ENCODE measurements at places on chromosomes 3 and 15. TPM values are rescaled to one million over a fixed set of nuclear protein-coding genes. Genes with fewer than 3 reads are reported as not detected.
A peak's percentile ranks its signal among the peaks of the same experiment; 100 is the strongest.

Gene SPPL2A
- total RNA-seq, result 68.7 TPM

Gene MOBP
- total RNA-seq, result 0.13 TPM

Gene HES1
- 23.3 TPM for total RNA-seq

DNA sequence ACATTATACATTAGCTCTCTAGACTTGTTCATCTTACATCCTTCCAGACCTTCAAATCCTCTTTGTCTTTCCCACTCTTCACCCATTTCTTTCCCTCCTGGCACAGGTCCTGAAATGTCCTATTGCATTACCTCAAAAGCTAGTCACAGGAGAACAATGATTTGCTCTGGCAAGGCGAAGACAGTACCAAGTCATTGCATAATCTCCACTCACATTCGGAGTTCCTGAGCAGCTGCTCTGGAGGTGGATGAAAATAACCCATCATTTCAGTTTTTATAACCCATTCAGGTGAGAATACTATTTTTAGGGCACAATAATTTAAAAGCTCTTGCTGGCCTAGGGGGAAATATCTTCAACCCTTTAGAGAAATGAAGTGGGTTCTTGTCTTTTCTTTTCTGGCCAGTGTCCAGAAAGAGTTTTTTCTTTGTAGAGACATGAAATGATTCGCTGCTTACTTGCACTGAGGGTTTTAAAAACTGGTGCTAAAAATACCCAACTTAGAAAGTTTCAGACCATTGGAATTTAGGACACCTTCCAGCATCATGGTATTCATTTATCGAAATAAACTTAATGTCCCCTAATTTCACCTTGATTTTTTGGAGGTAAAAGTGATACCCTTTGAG lies 23.4 kb upstream of the DYNC1LI1 start:
- H3K4me1 ChIP-seq, result peaks cover 9% of the 10 kb centered on the region
- no peaks in the 10 kb centered on the region for H3K36me3 ChIP-seq
- peaks cover 2% of the 10 kb centered on the region for H3K27me3 ChIP-seq
- no peak overlapping the region for H3K27ac ChIP-seq
- H3K4me3 ChIP-seq, result peak overlapping the region; percentile 3

DNA sequence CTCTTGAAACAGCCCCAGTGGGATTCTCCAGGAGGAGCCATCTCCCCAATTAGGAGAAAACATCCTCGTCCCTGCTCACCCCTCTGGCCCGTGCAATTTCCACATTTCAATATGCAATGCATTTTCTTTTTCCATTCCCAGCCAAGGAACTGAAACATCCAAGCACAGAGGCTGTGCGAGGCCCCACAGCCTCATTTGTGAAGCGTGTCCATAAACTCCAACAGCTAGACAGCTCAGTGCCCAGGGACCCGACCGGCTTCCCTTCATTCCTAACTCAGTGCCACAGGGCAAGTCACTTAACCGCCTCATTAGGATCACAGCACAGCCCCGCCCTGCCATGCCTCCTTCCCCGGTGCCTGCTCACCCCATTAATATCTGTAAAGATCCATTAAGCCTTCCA lies 204.2 kb upstream of the IGF1R start:
- peaks cover 13% of the 10 kb centered on the region for H3K36me3 ChIP-seq
- no peak overlapping the region for H3K27ac ChIP-seq
- H3K4me1 ChIP-seq, result no peaks in the 10 kb centered on the region
- DNase-seq, result no peak
- no peaks in the 10 kb centered on the region for H3K27me3 ChIP-seq

DNA sequence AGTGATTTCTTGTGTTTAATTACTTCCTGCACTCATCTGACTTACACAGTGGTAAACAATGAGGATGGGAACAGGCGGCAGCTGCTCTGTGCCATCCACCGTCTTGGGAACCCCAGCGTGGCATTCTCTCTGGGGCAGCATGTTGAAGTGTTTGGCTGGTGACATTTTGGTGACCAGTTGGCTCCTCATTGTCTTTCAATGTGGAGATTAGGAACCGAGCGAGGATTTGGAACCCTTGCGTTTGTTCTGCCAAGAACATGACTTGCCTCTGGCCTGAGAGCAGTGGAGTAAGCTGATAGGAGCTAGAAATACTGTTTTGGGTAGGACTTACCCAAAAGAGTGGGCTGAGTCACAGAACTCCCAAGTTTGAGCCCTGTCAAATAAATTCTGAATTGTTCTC lies 88.8 kb downstream of the IGF1R start:
- H3K4me1 ChIP-seq, result peaks cover 17% of the 10 kb centered on the region
- no peaks in the 10 kb centered on the region for H3K27me3 ChIP-seq
- H3K36me3 ChIP-seq, result 0 out of 3 replicates have a peak, but pooled peaks cover under 1% of the 10 kb centered on the region
- no peak overlapping the region for H3K4me3 ChIP-seq

DNA sequence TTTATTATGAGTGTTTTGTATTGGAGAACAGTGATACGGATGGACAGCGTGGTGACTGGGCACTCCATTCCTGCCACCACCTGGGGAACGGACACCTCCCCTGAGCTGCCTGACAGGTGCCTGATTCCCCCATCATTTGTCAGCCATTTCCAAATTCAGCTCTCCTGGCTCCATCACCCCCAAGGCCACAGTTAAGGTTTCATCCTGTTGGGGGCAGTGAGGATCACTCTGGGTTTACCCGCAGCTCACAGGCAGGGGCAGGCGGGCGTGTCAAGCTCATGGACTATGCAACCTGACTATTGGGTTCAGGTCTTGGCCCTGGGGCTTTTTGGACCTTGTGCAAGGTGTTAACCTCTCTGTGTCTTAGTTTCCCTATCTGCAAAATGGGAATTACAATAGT lies 76.3 kb downstream of the RAB11A start:
- H3K27ac ChIP-seq, result no peak overlapping the region
- peak; percentile 51 for DNase-seq
- no peaks in the 10 kb centered on the region for H3K4me1 ChIP-seq
- no peak overlapping the region for H3K4me3 ChIP-seq

DNA sequence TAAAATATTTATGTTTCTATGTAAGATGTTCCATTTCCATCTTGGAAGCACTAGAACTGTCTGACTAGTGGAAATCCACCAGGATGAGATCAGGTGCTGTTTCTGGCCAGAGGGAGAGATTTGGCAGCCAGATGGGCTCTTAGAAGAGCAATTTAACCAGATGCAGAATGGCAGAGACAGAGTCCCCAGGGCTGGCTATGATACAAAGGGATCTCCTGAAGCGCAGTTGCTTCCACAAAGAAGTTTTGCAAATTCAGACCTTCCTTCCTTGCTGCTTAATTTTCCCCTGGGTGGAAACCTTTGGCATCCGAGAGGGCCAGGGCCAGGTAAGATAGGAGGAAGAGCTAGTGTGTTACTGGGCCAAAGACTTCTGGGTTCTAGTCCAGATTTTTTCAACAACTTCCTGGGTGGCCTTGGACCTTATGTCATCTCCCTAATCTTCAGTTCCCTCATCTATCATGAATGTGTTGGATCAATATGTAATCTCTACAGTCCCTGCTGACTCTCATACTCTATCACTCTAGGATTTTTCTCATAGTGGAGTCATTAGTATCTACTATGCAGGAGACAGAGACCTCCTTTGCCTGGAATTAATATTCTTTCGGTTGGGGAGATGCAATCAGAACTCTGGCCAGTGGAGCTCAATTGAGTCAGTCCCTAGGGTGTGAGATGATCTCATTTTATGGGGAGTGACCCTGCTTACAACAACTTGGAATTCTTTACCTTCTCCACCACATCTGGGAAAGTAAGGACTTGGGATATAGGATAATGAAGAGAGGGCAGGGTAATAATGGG lies 41.1 kb upstream of the NDUFB4 start:
- no peaks in the 10 kb centered on the region for H3K27me3 ChIP-seq
- no peaks in the 10 kb centered on the region for H3K4me1 ChIP-seq
- no peak overlapping the region for H3K27ac ChIP-seq
- no peak overlapping the region for H3K4me3 ChIP-seq

GRCh38 chr3:57169872-57170623 lies 4.9 kb upstream of the IL17RD start:
- H3K36me3 ChIP-seq, result no peaks in the 10 kb centered on the region
- peak overlapping the region; percentile 63 for H3K4me3 ChIP-seq
- peak; percentile 91 for DNase-seq
- peaks cover 2% of the 10 kb centered on the region for H3K4me1 ChIP-seq
- no peak overlapping the region for H3K27ac ChIP-seq
- H3K27me3 ChIP-seq, result no peaks in the 10 kb centered on the region

All from H9 (cell line).